Mucosa of descending colon (tissue), 3 donors: ENCODE measurements at places on chromosomes 11 and 22. TPM values are rescaled to one million over a fixed set of nuclear protein-coding genes. Genes with fewer than 3 reads are reported as not detected.

DNA sequence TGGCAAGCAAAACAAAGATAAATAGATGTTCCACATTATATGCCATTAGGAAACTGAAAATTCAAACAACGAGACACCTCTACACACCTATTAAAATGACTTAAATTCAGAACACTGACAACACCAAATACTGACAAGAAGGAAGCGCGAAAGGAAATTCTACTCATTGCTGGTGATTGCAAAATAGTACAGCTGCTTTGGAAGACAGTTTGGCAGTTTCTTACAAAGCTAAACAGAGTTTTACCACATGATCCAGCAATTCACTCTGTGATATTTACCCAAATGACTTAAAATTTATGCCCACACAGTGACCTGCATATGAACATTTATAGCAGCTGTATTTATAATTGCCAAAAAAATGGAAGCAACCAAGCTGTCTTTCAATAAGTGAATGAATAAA, 232.6 kb downstream of the CASP12 start:
- DNase-seq: no peak

DNA sequence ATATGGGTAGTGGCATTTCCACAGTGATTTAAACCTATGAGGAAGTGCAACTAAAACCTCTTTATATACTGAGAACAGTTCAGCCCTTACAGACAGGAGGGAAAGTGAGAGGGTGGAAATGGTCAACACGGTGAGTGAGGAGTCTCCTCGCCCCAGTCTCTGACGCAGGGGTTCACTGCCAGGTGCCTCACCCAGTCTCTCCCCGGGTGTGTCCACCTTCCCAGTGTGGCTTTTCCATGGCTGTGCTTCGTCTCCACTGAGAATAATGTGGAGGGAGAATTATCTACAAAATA, 116.6 kb upstream of the TOP3B start:
- no peak for DNase-seq

DNA sequence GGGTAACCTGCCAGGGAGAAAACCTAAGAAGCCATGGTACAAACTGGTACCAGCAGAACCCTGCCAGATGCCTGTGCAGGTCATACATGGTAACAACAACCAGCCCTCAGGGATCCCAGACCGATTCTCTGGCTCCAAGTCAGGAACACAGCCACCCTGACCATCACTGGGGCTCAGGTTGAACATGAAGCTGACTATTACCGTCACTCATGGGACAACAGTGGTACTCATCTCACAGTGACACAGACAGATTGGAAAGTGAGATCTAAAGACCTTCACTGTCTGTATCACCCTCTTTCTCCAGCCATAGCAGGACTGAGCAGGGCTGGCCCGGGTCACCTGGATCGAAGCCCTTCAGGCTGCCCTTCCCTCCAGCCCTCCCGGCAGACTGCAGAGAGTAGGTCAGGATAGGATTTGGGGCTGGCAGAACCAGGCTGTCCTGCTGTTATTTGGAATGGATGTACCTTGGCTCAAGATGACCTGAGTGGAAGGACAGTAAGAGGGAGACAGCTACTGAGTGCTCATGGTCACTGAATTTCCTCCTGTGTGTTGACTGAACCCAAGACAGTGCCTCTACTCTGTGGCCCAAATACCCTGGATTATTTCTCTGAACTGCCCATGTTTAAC, 94.7 kb downstream of the GGTLC2 start:
- no peak for DNase-seq

DNA sequence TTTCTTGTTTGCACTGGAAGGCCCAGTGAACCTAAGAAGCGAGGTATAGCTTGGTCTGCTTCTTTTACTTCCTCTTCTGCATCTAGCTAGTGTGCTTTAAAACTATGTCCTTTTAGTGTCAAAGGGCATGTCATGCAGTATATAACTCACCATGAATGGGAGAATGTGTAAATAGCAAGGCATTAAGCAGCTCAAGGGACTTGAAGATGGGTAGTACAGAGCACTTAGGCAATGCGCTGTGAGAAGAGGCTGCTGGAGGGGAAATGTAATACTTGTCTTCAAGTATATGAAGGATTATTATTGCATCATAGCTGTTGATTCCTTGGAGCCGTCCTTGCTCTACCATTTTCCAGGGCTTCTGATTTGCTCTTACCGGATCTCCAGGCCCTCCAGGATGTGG, 7.6 kb downstream of the MAML2 start:
- DNase-seq: no peak

DNA sequence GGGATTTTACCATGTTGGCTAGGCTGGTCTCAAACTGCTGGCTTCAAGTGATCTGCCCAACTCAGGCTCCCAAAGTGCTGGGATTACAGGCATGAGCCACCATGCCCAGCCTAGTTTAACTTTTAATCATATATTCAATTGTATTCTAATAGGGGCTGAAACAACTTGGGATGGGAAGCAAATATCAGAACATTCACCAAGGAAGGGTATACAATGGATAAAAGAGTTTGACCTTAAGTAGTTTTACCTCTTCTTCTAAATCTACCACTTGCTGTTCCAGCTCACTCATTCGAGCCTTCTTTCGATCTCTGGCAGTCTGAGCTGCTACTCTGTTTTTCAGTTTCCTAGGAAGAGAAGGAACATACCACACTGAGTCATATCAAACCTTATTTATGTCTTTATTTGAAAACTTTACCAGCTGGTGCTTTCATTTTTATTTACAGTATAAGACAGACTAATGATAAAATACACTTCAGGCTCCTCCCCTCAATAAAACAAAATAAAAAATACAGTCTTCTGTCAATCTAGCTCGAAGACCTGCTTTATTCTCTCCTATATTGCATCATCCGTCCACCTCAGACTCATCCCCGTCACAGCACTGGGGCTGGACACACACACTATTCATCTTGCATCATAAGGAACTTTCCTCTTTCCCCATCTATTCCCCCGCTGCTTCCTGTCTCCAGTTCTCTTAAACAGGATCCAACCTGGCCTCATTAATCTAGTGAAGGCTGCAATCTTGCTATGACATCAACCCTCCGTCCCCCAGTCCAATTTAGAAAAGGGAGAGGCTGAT, 1.4 kb downstream of the XBP1 start:
- no peak for DNase-seq

DNA sequence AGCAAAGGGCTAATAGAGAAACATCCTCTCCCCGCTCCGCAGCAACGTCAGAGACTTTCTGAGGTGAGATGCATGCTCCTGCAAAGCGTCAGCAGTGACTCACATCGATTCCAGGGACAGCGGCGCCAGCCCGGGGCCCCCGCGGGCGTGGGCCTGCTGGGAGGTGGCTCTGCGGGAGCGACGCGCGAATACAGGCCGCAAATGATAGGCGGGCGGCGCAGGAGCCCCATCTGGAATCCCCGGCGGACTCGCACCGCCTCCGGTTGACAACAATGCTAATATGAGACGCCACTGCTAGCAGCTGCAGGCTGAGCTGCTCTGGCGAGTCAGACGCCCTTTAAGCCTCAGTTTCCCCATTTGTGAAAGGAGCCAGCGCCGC, 557 bp downstream of the RANGAP1 start:
- peak; percentile 57 for DNase-seq

- no peak for DNase-seq
Measured at GRCh38 chr11:45798793-45799441, 6.0 kb upstream of the SLC35C1 start.

DNA sequence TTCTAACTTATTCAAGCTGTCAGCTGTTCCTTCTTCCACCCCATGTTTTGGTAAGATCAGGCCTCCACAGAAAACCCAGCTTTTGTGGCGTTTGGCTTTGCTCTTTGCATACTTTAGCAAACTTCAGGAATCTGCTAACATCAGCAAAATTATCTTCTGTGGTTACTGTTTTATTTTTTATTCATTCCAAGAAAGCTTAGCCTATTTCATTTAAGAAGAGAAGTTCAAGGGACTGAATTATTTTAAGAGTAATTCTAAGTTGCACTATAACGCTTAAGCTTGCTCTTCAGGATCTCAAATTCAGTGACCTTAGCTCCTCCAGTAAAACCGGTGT, 1.1 kb downstream of the JHY start:
- no peak for DNase-seq

DNA sequence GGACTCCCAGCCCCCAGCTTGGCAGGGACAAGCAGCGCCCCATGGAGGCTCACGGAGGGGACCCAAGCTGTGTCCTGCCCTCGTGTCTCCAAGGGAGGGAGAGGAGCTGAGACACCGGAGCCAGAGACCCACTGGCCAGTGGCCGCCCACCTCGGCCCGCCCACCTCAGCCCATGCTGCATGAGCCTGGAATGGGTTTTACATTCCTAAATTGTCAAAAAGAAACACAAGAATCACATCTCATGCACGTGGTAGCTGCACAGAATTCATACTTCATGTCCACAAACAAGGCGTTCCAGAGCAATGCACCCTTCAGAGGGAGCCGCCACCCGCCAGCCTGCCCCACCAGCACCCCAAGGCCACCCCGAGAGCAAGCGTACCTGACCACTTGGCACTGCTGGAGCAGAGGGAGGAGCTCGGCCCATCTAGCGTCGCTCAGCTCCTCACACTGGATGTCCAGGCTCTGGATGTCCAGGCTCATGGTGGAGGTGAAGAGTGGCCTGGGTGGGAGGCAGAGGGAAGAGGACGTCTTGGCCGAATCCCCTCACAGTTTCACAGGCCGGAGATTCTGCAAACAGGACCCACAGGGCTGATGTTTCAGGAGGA, 5.3 kb downstream of the RNH1 start:
- DNase-seq: peak; percentile 23

GRCh38 chr11:128828350-128828749, 38.7 kb downstream of the KCNJ1 start:
- no peak for DNase-seq

GRCh38 chr11:13487661-13488030, 8.2 kb downstream of the PTH start:
- peak; percentile 40 for DNase-seq

- no peak for DNase-seq
Measured at GRCh38 chr11:9884601-9885000, 220.7 kb downstream of the SWAP70 start.

DCHS1 gene
- total RNA-seq: 3.5 TPM

SBF1 gene
- total RNA-seq: 84.3 TPM

KLHL35 gene
- 0.49 TPM for total RNA-seq

CRYBB2 gene
- 0.84 TPM for total RNA-seq

C11orf98 gene
- total RNA-seq: 39.7 TPM

CDC42EP2 gene
- 27.4 TPM for total RNA-seq

YPEL1 gene
- total RNA-seq: 2.8 TPM

RTCB gene
- 73.1 TPM for total RNA-seq

OR4C3 gene
- not detected for total RNA-seq
